ENCODE measurements at places on chromosomes 11 and 22.

DNA sequence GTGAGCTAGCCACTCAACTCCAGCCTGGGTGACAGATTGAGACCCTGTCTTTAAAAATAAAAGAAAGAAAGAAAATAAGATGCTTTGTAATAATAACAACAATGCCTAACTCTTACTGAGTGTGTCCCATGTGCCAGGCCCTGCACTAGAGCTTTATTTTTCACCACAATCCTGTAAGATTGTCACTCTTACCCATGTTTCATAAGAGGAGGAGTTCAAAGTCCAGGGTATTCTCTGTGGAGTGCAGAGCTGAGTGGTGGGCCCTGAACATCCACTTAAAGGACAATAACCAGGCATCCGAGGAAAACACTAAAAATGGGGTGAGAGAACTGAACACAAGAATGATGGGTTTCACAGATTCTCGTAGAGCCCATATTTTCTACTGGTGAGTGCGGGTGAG, 925 bp upstream of the C11orf52 start:
- no peak for DNase-seq

DNA sequence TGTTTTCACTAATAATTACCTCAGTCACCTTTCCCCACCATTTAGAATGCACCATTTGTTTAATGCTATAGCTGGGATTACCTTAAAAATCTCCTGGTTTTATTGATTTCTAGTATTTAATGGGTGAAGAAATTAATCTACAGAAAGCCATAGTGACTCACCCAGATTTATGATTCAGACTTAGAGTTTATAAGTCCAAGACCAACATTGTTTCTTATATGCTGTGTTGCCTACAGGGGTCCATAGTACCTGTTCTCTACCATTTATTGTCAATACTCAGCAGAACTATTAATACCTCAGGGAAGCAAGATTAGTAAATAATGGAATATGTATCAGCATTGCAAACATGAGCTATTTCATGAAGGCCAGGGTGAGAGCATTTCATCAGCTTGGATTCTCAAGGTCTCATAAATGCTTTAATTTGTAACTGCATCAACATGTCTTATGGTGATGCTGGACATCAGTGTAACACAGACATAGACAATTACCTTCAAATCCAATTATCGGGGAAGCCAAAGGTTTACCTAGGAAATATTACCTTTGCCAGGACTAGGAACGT, 8.0 kb upstream of the MS4A7 start:
- DNase-seq, result no peak

DNA sequence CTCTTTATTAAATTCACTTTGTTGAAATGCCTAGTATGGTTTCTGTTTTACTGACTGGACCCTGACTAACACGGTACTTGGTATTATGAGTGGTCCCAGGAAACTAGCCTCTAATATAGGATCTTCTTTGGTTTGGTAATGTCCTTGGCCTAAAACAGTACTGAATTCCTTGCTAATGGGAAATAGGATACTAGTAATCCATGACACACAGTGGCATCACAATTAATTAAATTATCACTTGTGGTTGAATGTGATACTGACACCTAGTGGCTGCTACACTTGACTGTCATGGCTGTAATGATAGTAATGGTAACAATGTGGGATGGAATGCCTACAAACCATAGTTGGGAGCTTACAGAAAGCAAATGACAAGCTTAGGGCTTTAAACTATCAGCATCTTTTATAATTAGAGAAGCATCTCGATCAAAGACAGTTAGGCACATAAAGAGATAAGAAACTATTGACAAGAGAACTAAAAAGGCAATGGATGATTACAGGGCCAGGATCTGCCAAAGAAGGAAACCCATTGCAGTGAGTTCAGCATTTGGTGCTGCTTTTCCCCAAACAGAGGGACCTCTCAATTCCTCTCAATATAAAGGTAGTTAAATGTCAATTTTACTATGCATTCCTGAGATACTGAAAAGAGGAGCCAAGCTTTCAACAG, 8.6 kb downstream of the DNHD1 start:
- peak; percentile 82 for DNase-seq

- DNase-seq, result no peak
Measured at GRCh38 chr11:56642339-56642738, at the start of gene OR5AP2. Gene OR5AP2 (minus strand): TSS chr11:56642439. CDS start chr11:56642439, 0 bp downstream.

GRCh38 chr11:46948378-46949131, 12.0 kb downstream of the CSTPP1 start:
- peak; percentile 93 for DNase-seq

DNA sequence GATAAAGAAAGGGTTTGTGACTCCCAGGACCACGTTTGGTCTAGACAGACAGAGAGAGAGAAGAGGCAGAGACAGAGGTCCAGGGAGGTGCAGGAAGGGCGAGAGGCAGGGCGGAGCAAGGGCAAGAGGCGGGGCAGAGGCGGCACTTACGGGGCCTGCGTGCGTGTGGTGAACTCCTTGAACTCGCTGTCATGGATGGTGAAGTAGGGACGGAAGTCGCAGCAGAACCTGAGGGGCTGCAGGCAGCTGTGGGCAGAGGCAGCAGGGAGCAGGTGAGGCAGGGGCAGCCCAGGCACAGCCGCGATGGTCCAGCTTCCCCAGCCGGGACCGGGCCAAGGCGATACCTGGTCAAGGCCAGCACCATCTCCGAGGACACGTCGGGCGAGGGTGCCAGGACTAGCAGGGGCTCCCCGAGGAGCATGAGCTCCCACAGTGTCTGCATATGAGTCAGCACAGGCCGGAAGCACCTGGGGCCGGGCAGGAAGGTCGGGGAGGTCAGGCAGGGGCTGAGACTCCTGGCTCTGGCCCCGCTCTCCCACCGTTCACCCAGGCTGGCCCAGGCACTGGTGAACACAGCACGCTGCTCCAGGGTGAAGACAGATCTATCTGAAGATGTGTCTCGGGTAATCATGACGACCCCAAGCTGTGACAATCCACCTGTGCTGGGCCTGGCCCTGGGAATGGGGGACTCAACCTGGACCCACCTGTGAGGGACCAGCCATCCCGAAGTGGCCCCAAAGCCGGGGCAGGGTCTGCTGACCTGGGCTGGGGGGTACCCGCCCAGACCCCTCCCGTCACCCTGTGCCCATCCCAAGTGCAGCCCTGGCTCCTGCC, 7.2 kb upstream of the PLXNB2 start:
- no peak for DNase-seq

GRCh38 chr22:35306350-35306967, 6.8 kb downstream of the TOM1 start:
- peak; percentile 33 for DNase-seq
